Astrocyte (in vitro differentiated cells and primary cell): ENCODE measurements at places on chromosomes 5 and 9. TPM values are rescaled to one million over a fixed set of nuclear protein-coding genes. Genes with fewer than 3 reads are reported as not detected.

The SPRY4 gene
- total RNA-seq = 19.4 and 23.4 TPM in 2 replicates

- H3K27ac ChIP-seq = no peak overlapping the region
- no peak overlapping the region for H3K4me3 ChIP-seq
- DNase-seq = peak; percentile 4
- no peaks in the 10 kb centered on the region for H3K4me1 ChIP-seq
These were observed 29.9 kb upstream of the C7 start for GRCh38 chr5:40879163-40879942.

DNA sequence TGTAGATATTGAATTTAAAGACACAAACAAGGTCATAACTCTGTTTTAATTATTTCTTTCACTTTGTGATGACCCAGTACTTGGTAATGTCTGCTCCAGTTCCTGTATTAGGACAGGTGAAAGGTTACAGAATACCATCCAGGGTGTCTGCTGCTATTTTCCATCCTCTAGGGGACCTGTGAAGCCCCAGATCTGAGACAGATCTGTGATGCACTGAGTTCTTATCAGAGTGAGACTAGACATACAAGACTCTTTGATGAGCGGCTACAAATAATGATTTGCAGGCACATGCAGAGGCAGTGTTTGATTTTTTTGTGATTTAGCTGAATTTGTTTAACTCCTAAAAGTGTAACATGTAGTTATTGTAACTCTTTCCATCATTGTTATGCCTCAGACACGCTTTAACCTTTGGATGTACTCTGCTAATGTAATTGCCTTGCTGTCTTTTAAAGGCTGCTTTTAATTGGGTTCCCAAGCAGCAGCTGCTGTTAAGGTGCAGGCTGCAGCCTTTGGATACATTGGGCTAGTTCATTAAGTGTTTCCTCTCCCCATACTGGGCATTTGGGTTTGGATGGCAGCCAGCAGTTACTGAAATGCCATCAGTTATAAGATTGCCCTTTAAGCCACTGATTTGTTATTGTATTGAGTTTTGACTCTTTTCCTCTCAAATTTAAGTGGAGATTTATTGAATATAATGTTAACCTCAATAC, 63.3 kb downstream of the RASGRF2 start:
- peaks cover 7% of the 10 kb centered on the region for H3K4me1 ChIP-seq
- no peaks in the 10 kb centered on the region for H3K36me3 ChIP-seq
- peaks cover 2% of the 10 kb centered on the region for H3K27me3 ChIP-seq
- H3K4me3 ChIP-seq = no peak overlapping the region
- H3K27ac ChIP-seq = no peak overlapping the region
- no peak for DNase-seq

- no peaks in the 10 kb centered on the region for H3K27me3 ChIP-seq
- peak; percentile 32 for DNase-seq
- no peak overlapping the region for H3K27ac ChIP-seq
- H3K4me3 ChIP-seq = no peak overlapping the region
These were observed 343.0 kb downstream of the RAB3C start for GRCh38 chr5:58925627-58926540.

DNA sequence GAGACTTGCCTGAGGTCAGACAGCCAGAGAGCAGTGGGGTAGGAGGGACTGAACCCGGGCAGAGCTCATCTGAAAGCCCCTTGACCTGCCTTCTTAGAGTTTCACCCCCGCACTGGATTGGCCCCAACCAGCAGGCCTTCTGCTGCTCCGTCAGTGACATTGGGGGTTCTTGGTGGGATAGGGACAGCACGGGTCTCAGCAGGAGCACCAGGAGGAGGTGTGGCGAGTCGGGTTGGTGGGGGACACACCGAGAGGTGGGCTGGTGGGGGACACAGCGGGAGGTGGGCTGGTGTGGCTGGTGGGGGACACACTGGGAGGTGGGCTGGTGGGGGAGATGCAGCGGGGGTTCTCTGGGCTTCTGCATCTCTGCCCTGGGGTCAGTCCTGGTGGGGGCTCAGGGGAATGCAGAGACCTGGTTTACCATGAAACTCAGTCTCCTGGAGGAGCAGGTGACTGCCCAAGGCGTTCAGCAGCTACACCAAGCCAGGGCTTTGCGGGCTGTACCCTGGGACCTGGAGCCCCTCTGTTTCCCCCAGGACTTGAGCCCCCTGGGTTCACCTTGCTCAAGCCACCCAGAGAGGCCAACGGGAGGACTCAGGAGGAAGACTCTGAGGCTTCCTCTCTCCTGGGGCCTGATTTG, 28.1 kb upstream of the RNU6ATAC start:
- H3K4me1 ChIP-seq = peaks cover 15% of the 10 kb centered on the region
- H3K27ac ChIP-seq = no peak overlapping the region
- H3K27me3 ChIP-seq = peaks cover 10% of the 10 kb centered on the region

The SLC4A9 gene
- total RNA-seq = 0.25 TPM in 1 of 2 replicates, not detected in the other

- DNase-seq = no peak
- H3K36me3 ChIP-seq = no peaks in the 10 kb centered on the region
- peaks cover 4% of the 10 kb centered on the region for H3K4me1 ChIP-seq
- H3K27me3 ChIP-seq = no peaks in the 10 kb centered on the region
- no peak overlapping the region for H3K27ac ChIP-seq
These were observed 232.3 kb downstream of the TLR4 start for GRCh38 chr9:117936185-117937130.
